ENCODE measurements at places on chromosomes 2 and 18.

DNA sequence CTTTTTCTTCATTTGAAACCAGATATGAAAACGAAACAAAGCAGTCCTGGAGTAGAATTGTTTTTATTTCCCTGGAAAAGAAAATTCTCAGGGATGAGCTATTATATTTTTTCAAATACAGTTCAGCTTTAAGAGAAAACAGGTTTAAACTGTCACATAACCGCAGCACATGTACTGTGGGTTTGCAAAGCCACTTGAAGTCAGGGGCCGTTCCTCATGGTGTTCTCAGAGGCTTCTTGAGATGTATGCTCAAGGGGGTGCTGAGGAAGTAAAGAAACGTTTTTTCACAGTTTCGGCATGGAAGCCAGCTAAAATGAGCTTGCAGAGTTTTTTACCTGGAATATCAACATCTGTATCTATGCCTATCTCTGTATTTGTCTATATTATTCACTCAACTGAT, 225.3 kb downstream of the MC4R start:
- H3K4me3 ChIP-seq: no peak overlapping the region
- no peak overlapping the region for H3K27ac ChIP-seq
- H3K27me3 ChIP-seq: no peaks in the 10 kb centered on the region
- H3K36me3 ChIP-seq: no peaks in the 10 kb centered on the region
- H3K4me1 ChIP-seq: no peaks in the 10 kb centered on the region
- no peak for DNase-seq

- no peak overlapping the region for H3K4me3 ChIP-seq
- no peak for DNase-seq
- H3K27me3 ChIP-seq: no peaks in the 10 kb centered on the region
- H3K4me1 ChIP-seq: no peaks in the 10 kb centered on the region
- no peak overlapping the region for H3K27ac ChIP-seq
Observed at GRCh38 chr2:155727187-155727895, 605.2 kb downstream of the NR4A2 start.

GRCh38 chr18:73824671-73825070, 323.0 kb downstream of the FBXO15 start:
- H3K4me3 ChIP-seq: no peak overlapping the region
- H3K27me3 ChIP-seq: no peaks in the 10 kb centered on the region
- H3K36me3 ChIP-seq: no peaks in the 10 kb centered on the region
- no peaks in the 10 kb centered on the region for H3K4me1 ChIP-seq
- no peak for DNase-seq
- H3K27ac ChIP-seq: no peak overlapping the region

- no peaks in the 10 kb centered on the region for H3K36me3 ChIP-seq
- H3K27ac ChIP-seq: peak overlapping the region; percentile 77
- DNase-seq: no peak
- H3K4me1 ChIP-seq: no peaks in the 10 kb centered on the region
- H3K27me3 ChIP-seq: no peaks in the 10 kb centered on the region
- H3K4me3 ChIP-seq: no peak overlapping the region
Observed at GRCh38 chr2:217412277-217412676, 552.4 kb upstream of the TNP1 start.

DNA sequence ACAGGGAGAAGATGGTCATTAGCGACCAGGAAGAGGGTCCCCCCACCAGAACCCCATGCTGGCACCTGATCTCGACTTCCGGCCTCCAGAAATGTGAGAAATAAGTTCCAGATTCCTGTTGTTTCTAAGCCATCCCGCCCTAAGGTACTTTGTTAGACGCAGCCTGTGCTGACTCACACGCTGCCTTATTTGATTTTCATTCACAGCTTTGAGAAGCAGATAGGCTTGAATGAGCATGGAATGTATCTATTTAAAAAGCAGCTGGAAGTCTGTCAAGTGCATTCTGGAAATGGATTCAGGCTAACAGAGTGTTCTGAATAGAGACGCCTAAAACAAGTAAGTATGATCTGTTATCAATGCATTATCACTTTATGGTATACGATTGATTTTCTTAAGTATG, 8.3 kb upstream of the IL1R2 start:
- no peak overlapping the region for H3K4me3 ChIP-seq
- no peak overlapping the region for H3K27ac ChIP-seq
- no peaks in the 10 kb centered on the region for H3K4me1 ChIP-seq
- no peaks in the 10 kb centered on the region for H3K27me3 ChIP-seq
- no peak for DNase-seq
- H3K36me3 ChIP-seq: no peaks in the 10 kb centered on the region

DNA sequence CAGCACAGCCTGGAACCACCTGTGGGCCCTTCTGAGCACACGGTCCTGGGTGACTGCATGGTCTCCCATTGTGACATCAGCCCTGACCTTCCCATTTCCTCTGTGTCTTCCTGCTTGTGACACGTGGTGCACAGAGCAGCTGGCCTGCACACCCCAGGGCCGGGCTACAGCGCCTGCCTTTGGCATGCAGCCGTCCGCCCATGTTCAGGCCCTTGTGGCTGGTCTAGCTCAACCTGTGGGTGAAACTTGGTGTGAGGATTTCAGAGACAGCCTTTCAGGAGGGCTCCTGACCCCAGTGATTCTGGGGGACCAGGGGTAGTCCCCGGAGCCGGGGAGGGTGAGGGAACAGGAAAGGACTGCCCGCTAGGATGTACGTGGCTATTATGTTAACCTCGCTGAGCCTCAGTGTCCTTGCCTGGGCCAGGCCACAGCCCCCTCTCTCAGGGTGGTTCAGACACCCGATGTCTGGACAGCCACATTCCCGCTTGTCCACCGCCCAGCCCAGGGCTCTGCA, 284.8 kb upstream of the HS6ST1 start:
- no peak overlapping the region for H3K4me3 ChIP-seq
- no peak overlapping the region for H3K27ac ChIP-seq
- DNase-seq: no peak
- H3K27me3 ChIP-seq: no peaks in the 10 kb centered on the region

DNA sequence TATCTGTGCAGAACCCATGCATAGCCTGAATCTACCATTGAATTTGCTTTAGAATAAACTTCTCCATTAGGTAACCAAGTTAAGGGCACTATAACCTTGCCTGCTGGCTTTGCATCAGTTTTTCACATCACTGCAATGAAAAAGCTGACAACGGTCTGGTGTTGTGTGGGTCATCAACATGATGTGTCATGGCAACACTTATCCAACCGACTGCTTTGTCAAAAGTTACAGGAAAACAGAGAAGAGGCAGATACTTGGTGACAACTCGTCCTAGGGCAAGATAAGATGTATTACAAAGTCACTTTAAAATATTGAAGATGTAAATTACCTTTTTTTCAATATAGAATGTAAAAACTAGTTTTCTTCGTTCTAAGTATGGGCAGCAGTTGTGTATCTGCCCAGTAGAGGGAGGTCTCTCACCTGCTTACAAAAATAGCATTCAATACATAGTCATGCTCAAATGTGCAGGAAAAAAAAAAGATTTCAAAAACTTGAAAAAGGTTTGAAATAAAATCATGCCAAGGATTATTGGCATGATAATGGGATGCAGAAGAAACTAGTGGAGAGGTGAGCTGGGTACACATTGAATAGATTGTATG, 96.3 kb downstream of the EVA1A start:
- H3K27me3 ChIP-seq: no peaks in the 10 kb centered on the region
- H3K4me1 ChIP-seq: no peaks in the 10 kb centered on the region
- H3K36me3 ChIP-seq: no peaks in the 10 kb centered on the region
- DNase-seq: no peak
- no peak overlapping the region for H3K4me3 ChIP-seq

DNA sequence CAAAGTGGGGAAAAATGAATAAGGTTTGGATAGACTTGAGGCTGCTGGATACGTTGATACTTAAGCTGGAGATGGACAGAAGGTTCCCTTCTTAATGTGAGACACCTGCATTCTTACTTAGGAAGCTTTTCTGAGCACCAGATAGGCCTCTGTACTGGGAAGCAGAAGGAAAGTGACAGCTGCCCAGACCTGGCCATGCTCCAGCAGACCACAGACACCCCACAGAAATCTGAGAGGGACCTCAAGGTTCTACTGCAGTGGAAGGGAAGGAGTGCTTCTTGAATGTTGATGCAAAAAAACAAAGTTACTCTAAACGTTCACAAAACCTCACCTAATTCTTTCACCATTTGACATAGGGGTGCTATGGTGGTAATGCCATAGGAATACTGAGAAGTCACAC, 642.1 kb upstream of the ID2 start:
- no peaks in the 10 kb centered on the region for H3K27me3 ChIP-seq
- no peaks in the 10 kb centered on the region for H3K4me1 ChIP-seq
- no peak overlapping the region for H3K27ac ChIP-seq
- H3K4me3 ChIP-seq: no peak overlapping the region
- no peak for DNase-seq

GRCh38 chr18:13945811-13946210, 30.5 kb upstream of the MC2R start:
- no peaks in the 10 kb centered on the region for H3K4me1 ChIP-seq
- H3K36me3 ChIP-seq: no peaks in the 10 kb centered on the region
- no peak for DNase-seq
- H3K27me3 ChIP-seq: no peaks in the 10 kb centered on the region
- H3K27ac ChIP-seq: no peak overlapping the region

GRCh38 chr2:105969552-105969951, 224.5 kb downstream of the UXS1 start:
- H3K36me3 ChIP-seq: no peaks in the 10 kb centered on the region
- no peak for DNase-seq
- no peaks in the 10 kb centered on the region for H3K27me3 ChIP-seq
- no peak overlapping the region for H3K27ac ChIP-seq
- no peak overlapping the region for H3K4me3 ChIP-seq
- no peaks in the 10 kb centered on the region for H3K4me1 ChIP-seq

DNA sequence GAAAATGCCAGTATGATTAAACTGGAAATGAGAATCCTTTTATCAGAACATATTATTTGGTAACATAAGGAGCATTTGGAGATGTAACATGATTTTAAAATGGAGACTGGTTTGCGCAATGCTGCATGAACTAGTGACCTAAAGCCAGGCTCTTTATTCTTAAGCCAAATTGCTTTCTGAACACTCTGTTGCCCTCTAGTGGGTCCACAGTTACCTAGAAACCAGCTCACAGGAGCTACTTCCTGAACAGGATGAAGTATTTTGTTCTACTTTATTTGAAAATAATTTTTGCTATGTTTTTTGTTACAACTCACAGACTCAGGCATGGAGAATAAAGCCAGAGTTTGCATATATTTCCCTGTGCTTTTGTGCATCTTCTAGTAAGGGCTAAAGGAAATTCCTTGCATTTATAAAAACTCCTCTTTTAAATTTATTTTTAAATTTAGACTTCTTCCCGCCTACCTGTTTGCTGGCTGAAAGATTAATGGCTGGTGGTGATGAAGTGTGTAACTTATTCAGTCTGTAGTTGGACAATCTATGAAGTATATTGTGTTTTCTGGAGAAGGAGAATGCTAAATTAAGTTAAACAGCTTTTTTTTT, 146.7 kb downstream of the PARD3B start:
- DNase-seq: peak; percentile 55
- no peaks in the 10 kb centered on the region for H3K4me1 ChIP-seq
- no peaks in the 10 kb centered on the region for H3K27me3 ChIP-seq
- H3K4me3 ChIP-seq: no peak overlapping the region

DNA sequence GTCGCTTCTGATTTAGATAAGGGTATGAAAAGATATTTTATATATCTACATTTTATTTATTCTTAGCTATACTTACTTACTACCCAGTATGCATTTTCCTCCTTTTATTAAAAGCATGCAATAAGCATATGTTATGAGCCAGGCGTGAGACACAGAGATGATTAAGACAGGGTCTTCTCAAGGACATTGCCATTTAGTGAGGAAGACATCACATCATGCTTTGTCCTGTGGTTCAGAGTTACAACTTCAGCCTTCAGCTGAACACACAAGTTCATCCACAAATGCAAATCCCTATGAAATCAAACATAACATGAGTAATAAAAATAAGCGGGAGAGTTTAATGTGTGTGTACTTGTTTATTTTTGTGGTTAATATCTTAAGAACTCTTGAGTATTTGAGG, 30.2 kb downstream of the GRHL1 start:
- no peaks in the 10 kb centered on the region for H3K27me3 ChIP-seq
- H3K36me3 ChIP-seq: no peaks in the 10 kb centered on the region
- DNase-seq: no peak
- no peak overlapping the region for H3K27ac ChIP-seq

GRCh38 chr2:238930216-238930615, 82.3 kb downstream of the TWIST2 start:
- no peaks in the 10 kb centered on the region for H3K36me3 ChIP-seq
- H3K4me1 ChIP-seq: no peaks in the 10 kb centered on the region
- no peak overlapping the region for H3K4me3 ChIP-seq
- H3K27me3 ChIP-seq: no peaks in the 10 kb centered on the region
- peak overlapping the region; percentile 33 for H3K27ac ChIP-seq

All from breast epithelium (tissue), 4 donors.